ENCODE measurements at places on chromosomes 6 and 20.

- no peak for DNase-seq
Observed at GRCh38 chr6:87932361-87932760, 115.3 kb upstream of the SPACA1 start.

DNA sequence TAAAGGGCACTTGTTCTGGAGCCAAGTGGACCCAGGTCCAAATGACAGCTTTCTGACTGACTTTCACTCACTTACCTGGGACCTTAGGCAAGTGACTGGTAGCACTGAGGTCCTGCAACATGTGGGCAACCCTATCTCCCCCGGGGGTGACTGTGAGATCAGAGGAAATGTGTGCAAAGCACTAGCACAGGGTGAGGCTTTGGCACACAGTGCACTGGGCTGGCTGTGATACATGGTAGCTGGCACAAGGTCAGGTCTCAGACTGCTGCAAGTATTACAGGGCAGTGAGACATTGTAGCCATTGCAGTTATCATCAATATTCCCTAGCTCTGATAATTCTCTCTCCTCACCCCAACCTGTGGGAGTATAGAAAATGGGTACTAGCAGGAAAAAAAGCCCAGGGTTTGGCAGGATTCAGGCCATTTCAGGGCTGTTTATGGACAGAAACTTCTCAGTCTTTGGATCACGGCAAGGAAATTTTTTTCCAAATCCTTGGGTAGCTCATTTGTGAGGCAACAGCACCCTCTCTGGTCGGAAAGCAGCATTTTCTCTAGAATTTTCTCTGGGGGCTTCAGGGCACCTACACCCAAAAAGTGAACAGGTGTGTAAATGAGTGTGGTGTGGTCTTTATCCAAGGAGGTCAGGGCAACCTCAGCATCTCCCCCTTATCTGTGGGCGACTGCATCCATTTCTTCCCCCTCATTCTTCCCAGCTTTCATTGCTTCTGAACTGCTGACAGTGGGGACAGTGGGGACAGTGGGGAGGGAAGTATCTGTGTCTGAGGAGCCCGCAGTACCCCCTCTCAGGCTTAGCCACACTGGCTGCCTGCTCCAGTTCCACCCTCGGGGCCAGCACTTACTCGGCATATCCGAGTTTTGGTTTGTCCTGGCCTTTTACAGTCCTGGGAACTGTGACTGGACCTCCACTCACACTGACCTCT lies 148.7 kb upstream of the PHACTR3 start:
- no peak for DNase-seq

DNA sequence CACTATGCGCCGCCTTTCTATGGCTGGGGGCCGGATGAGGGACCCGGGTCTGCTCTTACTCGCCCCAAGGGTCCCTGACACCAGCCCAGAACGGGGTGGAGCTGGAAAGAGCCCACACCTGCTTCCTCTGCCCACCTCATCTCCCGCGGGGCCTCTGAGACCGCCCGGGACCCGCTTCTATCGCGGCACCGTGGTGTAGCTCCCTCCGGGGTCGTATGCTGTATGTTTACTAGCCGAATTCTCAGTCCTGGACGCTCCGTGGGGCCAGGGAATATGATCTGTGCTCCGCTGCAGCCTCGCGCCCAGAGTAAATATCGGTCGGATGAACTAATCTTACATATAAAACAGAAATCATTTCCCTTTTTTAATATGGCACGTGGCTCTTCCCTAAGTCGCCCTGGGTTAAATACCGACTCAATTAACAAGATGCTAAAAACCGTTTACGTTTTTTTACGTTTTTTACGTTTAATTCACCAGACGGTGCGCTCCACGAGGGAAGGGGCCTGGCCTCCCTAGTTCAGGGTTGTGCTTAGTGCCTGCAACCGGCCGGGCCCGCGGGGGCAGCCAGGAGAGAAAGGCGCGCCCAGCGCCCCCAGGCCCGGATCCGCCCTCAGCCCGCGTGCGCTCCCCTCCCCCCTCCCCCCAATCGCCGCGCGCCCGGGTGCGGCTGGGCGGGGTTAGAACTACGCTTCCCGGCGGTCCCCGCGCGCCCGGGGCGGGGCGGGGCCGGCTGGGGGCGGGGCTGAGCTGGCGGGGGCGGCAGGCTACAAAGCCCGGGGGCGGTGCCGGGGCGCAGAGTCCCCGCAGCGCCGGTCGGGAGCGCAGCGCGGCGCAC lies at the start of gene RBM38:
TSS of gene RBM38 (plus strand) at position 793 of the 835 bp plus-strand sequence. CDS start 186 bp downstream, outside the sequence.
- DNase-seq: peak; percentile 89

DNA sequence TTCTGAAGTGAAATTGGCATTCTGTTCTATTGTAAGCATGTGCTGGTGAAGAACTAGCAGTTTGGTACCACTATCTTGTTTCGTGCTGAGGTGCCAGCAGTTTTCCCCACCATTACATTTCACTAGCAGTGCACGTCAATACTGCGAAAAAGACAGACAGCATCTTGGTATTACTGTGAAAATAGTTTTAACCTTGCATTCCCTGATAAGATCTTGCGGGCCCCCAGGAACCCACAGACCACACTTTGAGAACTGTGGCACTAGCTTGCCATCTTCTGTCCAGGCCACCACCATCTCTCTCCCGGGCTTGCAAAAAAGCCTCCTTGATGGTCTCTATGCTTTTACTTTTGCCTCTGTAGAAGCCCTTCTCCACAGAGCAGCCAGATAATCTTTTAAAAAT lies 185.7 kb downstream of the BACH2 start:
- DNase-seq: peak; percentile 56

- peak; percentile 66 for DNase-seq
Observed at GRCh38 chr6:37696220-37696840, 1.4 kb downstream of the MDGA1 start.

GRCh38 chr6:144286503-144287393 lies 1.6 kb downstream of the UTRN start:
- DNase-seq: peak; percentile 36

DNA sequence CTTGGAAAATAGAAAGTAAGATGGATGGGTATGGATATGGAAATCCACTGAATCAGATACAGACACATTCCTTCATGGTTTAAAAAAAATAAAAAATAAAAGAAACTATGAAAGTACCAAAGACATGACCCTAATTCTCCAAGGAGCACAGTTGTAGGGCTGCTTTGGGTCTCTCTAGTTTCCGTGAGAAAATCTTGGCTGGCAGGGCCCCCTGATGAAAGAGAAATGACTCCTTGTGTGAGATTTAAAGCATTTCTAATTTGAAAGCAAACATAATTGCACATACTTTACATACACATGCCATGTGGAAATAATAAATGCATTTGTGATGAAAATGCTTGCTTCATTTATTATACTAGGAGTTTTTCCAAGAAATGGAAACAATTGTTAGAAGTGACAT lies 593.9 kb upstream of the BTBD3 start:
- no peak for DNase-seq

- DNase-seq: peak; percentile 70
Observed at GRCh38 chr20:31675828-31676608, 38.3 kb downstream of the COX4I2 start.

GRCh38 chr6:11136809-11137208 lies 25.3 kb upstream of the ERVFRD-1 start:
- DNase-seq: no peak

DNA sequence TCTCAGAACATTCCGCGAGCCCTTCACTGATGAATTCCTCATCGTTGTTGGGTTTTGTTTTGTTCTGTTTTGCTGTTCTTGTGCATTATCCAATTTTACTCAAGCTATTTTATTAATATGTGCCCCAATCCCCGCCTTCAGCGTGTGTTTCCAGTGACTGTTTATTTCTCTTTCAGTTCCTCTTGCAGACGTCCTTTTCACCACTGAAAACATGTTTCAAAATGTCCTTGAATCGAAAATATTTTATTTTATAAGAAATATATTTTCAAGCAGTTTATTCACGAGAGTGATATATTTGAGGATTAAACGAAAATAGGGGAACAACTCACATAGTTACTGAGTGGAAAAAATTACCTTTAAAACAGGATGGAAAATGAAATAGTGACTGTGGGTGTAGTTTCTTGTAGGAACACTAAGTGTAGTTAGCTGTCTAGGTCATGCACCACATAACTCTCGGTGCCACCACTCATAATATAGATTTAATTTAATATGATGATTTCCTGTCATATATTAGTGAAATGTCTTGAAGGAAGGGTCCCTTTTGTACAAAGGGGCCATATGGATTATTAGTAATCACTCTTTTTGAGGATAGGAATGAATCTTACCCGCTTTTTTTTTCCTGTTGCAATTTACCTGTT lies 45.3 kb upstream of the HDDC2 start:
- no peak for DNase-seq

- DNase-seq: no peak
Observed at GRCh38 chr6:33166811-33167210, 25.5 kb downstream of the COL11A2 start.

DNA sequence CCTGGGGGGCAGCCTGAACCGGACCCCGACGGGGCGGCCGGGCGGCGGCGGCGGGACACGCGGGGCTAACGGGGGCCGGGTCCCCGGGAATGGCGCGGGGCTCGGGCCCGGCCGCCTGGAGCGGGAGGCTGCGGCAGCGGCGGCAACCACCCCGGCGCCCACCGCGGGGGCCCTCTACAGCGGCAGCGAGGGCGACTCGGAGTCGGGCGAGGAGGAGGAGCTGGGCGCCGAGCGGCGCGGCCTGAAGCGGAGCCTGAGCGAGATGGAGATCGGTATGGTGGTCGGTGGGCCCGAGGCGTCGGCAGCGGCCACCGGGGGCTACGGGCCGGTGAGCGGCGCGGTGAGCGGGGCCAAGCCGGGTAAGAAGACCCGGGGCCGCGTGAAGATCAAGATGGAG lies 636 bp downstream of the SRF start:
- DNase-seq: peak; percentile 71

DNA sequence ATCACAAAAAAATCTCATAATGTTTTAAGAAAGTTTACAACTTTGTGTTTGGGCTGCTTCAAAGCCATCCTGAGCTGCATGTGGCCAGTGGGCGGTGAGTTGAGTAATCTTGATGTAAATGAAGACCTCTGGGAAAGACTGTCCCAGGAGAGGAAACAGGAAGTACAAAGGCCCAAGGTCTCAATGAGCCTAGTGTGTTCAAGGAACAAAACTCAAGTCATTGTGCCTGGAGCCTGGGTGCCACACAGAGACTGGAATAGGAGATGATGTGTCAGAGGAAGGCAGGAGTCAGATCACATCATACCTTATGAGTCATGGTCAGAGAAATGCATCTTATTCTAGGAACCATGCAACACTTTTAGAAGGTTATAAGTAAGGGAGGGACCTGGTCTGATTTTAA lies 51.5 kb downstream of the COL19A1 start:
- no peak for DNase-seq

GRCh38 chr6:84868149-84868548 lies 103.8 kb upstream of the TBX18 start:
- no peak for DNase-seq

DNA sequence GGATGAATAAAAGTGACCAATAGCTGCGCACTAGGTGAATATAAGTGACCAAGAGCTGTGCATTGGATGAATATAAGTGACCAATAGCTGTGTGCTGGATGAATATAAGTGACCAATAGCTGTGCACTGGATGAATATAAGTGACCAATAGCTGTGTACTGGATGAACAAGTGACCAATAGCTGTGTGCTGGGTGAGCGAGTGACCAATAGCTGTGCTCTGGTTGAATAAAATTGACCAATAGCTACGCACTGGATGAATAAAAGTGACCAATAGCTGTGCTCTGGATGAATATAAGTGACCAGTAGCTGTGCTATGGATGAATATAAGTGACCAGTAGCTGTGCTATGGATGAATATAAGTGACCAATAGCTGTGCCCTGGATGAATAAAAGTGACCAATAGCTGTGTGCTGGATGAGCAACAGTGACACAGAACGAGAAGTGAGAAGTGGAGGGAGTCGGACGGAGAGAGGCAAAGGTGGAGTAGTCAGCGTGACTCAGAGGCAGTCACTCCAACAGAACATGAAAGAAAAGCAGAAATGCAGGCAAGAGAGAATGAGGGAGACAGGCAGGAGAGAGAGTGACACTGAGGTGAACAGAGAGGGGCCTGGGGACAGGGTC lies 38.5 kb downstream of the RBM38 start:
- DNase-seq: no peak

GRCh38 chr6:167850782-167851181 lies 24.1 kb downstream of the AFDN start:
- no peak for DNase-seq

DNA sequence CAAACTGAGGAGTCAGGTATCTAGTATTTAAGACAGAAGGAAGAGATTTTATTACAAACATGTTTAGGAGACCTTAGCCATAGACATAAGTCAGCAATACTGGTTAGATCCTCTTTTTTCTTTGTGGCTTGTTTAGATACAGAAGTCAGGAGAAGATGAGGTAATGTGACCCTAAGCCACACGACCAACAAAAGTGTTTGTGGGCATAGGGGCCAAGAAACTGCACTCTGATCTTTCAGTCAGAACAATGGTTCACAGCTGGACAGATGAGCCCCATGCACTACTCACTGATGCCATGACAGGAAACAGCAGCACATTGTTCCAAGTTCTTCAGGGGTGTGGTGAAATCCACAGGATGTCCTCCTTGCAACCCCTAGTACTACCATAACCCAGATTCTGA lies 238.5 kb upstream of the RAB32 start:
- DNase-seq: no peak

- DNase-seq: no peak
Observed at GRCh38 chr20:50911716-50912115, 19.5 kb downstream of the ADNP start.

DNA sequence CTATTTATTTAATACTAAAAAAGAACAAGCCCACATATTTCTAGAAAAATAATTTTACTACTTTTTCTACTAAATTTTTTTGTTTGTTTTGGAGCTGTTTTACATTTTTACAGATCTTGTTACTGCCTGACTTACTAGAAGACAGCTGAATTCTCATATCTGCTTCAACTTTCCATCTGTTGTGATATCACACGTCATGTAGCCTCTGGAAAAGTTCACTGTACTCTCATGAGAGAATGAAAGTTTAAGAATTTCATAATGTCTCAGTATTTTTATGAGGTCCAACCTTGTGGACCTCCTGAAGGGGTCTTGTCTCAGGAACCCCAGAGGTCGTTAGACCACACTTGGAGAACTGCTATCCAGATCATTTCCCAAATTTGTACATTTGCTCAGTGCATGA lies 81.7 kb upstream of the MTHFD1L start:
- no peak for DNase-seq

DNA sequence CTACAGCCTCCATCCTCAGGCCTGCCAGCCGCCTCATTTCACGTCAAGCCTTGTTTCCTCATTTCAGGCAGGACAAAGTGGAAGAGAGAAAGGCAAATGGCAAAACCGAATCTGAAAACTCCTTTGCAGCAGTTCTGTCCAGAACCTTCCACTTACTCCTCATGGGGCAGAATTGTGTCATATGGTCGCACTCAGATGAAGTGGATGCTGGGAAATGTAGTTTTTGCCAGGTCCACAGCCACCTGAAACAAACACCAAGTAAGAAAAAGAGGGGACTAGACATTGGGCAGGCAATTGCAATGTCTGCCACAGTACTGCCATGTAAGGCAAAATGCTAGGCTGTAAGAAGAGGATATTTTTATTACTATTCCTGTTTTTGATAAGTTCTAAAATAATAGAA lies 44.9 kb downstream of the ISM1 start:
- no peak for DNase-seq

- no peak for DNase-seq
Observed at GRCh38 chr20:13318871-13319521, 97.9 kb downstream of the ISM1 start.

Measured in activated T-cell treated with anti-CD3 and anti-CD28 coated beads, Interleukin-2, amount 50 U/mL, for 24 hours (primary cell).